Stimulated activated CD4-positive, alpha-beta T cell treated with anti-CD3 and anti-CD28 coated beads, Interleukin-2, amount 100 ng/mL, for 4 hours (primary cell): ENCODE measurements at places on chromosomes 3 and 15.

GRCh38 chr3:49900491-49901153, 3.1 kb downstream of the MST1R start:
- no peak for DNase-seq

DNA sequence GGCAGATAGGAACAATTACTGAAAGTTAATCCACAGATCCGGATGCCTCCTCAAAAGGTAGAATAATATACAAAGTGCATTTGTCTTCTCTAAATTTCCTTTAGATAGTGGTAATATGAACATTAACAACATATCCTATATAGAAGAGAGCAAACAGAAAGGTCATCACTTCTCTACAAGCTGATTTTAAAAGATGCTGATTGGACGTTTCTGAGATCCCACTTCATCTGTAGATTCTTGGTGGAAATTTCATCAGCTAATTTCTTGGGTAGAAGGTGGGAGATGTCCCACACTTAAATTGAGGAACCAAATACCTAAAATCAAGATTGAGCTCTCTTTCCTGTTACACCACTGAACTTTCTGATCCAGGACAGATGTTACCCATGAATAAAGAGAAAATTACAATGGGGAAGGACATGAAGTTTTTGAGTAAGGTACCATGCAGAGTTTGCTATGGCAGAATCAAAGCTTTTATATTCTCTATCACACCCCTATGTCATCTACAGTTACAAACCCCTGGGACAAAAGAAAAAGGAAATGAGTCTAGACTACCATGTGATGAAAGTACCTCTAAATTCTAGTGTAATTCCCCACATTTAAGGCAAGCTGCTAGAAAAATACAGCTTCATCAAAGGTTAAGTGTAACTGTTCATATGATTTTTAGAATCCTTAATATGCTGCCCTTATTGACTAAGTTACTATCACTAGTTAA, 189.2 kb upstream of the SETMAR start:
- DNase-seq = no peak

DNA sequence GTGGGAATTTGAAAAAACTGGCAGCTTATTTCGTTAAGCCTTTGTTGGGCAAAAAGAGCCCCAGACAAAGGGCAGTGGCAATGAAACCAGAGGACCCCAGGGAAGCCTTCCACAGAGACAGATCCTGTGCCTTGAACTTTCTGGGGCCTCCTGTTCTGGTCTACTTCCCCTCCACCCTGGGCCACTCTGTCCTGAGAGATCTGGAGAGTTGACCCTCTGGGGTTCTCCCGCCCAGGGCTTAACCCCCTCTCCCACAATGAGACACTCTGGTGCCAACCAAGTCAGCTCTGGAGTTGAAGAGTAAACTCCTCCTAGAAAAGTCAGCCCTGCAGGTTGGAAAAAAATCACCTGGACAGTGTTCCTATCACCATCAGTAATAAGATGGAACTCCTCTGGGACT, 20.8 kb downstream of the EHD4 start:
- no peak for DNase-seq

- no peak for DNase-seq
Observed at GRCh38 chr3:38317192-38317759, 29.3 kb upstream of the XYLB start.

DNA sequence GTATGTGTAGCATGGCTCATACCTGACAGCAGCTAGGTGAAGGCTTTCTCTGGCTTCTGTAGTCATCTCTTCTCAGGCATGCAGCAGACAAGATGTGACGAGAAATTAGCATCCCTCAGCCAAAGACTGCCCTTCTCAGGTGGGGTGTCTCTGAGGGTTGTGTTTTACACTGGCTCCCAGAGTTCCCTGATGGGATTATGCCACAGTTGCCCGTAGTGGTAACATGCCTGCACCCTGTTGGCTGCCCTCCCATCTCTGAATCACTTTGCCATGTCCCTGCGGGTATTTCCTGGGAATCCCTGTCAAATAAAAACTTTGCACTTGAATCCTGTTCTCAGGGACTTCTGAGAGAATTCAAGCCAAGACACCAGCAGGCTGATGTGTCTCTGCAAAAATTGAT, 70.5 kb downstream of the LRTM1 start:
- DNase-seq = no peak

GRCh38 chr15:74270155-74270554, 34.0 kb downstream of the CCDC33 start:
- no peak for DNase-seq

- DNase-seq = no peak
Observed at GRCh38 chr15:60917461-60918145, 311.5 kb downstream of the RORA start.

- DNase-seq = no peak
Observed at GRCh38 chr3:3648988-3649679, 150.1 kb upstream of the LRRN1 start.

DNA sequence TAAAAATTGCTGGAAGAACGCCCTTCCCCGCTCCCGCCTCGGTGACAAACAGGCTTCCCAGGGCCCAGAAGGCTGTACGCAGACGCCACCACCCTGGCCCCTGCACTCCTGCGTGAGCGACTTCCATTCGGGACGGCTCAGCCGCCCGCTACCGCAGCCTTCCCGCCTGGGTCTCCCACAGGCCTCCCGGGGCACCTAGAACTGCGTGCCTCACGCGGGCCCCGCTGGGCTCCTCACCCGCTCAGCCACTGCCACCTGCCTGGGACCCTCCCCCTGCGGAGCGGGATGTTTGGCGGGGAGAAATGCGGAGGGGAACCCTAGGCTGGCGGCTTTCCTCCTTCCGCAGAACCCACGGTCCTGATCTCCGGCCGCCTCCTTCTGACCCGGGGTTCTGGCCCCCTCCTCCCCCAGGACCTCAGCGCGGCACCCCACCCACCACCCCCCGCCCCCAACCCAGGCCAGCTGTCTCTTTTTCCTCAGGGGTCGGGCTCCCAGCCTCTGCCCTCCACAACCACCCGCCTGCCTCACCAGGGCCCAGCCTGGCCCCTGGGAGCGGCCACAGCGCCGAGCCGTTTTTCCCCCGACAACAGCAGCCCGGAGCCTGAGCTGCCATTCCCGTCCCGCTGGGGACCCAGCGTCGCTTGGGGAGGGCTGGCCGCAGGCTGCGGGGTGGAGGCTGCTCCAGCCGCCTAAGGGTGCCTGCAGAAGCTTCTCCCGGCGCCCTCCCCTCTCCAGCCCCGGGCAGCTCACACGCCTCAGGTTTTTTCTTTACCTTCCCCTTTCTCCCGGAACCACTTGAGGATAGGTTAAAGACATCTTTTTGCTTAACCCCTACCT, 27.6 kb upstream of the RAB7A start:
- no peak for DNase-seq

DNA sequence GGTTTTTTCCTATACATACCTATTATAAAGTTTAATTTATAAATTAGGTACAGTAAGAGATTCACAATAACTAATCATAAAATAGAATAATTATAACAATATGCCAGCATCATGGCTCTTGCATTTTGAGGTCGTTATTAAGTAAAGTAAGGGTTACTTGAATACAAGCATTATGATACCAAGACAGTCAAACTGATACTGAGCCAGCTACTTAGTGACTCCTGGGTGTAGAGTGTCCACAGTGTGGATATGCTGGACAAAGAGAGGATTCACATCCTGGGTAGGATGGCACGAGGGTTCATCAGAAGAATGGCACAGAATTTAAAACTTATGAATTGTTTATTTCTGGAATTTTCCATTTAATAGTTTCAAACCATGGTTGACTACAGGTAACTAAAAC, 157.2 kb upstream of the IL12A start:
- DNase-seq = no peak
